ENCODE measurements at places on chromosomes 13 and 19. TPM values are rescaled to one million over a fixed set of nuclear protein-coding genes. Genes with fewer than 3 reads are reported as not detected.

KIR3DL1 gene
- total RNA-seq, result not detected

IFNL1 gene
- not detected for total RNA-seq

PTPRS gene
- total RNA-seq, result 434 TPM

ZNF85 gene
- 9.0 TPM for total RNA-seq

ARL11 gene
- 6.1 TPM for total RNA-seq

CYP4F2 gene
- total RNA-seq, result not detected

AMER2 gene
- not detected for total RNA-seq

ZNF468 gene
- total RNA-seq, result 15.8 TPM

HSPB6 gene
- 554 TPM for total RNA-seq

PLPP2 gene
- 1.5 TPM for total RNA-seq

ATXN8OS gene
- total RNA-seq, result not detected

KLC3 gene
- not detected for total RNA-seq

NLRP9 gene
- total RNA-seq, result not detected

ZNF558 gene
- 32.4 TPM for total RNA-seq

CRB3 gene
- not detected for total RNA-seq

CEACAM16 gene
- total RNA-seq, result not detected

ZNF415 gene
- 3.6 TPM for total RNA-seq

CCDC169 gene
- total RNA-seq, result 0.22 TPM

CATSPERD gene
- not detected for total RNA-seq

ZNF296 gene
- 0.51 TPM for total RNA-seq

METTL21C gene
- total RNA-seq, result not detected

ZNF14 gene
- total RNA-seq, result 7.1 TPM

SHANK1 gene
- total RNA-seq, result not detected

DACH1 gene
- 2.9 TPM for total RNA-seq

ZNF71 gene
- total RNA-seq, result 5.1 TPM

TMEM91 gene
- 22.7 TPM for total RNA-seq

DIS3 gene
- total RNA-seq, result 25.8 TPM

SLC7A9 gene
- not detected for total RNA-seq

TMEM190 gene
- not detected for total RNA-seq

GAPDHS gene
- total RNA-seq, result not detected

ZNF433 gene
- total RNA-seq, result 5.9 TPM

ZIC2 gene
- not detected for total RNA-seq

LIM2 gene
- total RNA-seq, result not detected

ZNF549 gene
- 4.3 TPM for total RNA-seq

FXYD1 gene
- total RNA-seq, result 41.1 TPM

LIPE gene
- 1,365 TPM for total RNA-seq

IFI30 gene
- total RNA-seq, result 90.2 TPM

ZNF599 gene
- 5.7 TPM for total RNA-seq

CYP4F22 gene
- 0.75 TPM for total RNA-seq

ABCC4 gene
- 4.1 TPM for total RNA-seq

CILP2 gene
- 0.85 TPM for total RNA-seq

PCDH9 gene
- total RNA-seq, result 28.4 TPM

BRCA2 gene
- total RNA-seq, result 3.6 TPM

ZNF428 gene
- total RNA-seq, result 24.0 TPM

SPRED3 gene
- total RNA-seq, result 1.1 TPM

MUC16 gene
- total RNA-seq, result not detected

TIMM29 gene
- 17.1 TPM for total RNA-seq

OR4F17 gene
- not detected for total RNA-seq
